NCI-H2081 (cell line): ENCODE measurements at places on chromosomes 5 and 9.

DNA sequence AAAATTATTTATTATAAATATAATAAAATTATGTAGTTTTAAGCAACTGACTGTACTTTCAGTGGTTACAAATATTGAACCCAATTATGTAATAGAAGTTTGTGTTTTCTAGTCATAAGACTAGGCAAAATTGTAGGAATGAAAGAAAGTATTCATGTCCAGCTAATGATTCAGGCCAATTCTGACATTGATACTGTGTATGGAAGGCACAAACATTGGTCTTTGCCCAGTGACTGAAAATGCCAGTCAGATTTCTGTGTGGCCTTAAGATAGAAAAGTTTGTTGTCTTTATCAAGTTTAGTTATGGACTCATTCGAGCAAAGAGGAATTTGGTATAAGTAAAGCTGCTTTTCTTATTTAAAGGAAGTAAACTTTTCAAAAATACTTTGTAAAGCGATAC is 60.3 kb downstream of the SLC12A2 start:
- DNase-seq: no peak

DNA sequence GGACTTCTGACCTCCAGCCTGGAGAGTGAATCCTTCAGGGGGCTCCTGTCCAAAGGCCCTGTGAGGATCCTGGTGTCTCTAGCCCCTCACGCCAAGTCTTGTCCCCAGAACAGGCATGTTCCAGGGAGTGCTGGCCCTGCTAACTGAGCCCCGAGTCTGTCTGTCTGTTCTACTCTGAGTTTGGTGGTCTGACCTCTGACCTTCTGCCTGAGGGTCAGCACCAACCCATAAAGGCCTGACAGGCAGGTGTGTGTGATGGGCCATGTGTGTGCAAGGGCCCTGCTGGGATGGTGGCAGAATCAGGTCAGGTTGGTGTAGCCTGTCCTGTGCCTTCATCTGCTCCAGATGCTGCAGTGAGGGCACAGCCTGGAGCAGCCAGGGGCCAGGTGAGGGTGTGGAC is 46.3 kb downstream of the PHF2 start:
- DNase-seq: no peak

GRCh38 chr9:120733190-120733589 is 18.9 kb upstream of the MEGF9 start:
- no peak for DNase-seq

DNA sequence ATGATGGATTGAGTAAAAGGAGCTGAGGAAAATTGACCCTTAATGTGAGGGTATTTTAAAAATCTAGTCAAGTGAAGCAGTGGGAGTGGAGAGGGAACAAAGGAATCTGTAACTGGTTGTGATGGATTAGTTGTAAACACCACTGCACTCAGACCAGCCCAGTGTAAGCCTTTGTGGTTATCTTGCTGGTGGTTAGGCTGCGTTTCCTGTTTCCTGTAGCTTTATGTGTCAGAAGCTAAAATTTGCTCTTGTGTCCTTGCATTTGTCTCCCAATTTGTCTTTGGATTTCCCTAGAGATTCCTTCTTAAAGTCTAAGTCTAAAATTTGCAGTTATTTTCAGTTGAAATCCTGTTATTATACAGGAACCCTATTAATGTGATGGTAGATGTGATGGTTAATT is 6.3 kb downstream of the IFNA21 start:
- DNase-seq: peak; percentile 18

DNA sequence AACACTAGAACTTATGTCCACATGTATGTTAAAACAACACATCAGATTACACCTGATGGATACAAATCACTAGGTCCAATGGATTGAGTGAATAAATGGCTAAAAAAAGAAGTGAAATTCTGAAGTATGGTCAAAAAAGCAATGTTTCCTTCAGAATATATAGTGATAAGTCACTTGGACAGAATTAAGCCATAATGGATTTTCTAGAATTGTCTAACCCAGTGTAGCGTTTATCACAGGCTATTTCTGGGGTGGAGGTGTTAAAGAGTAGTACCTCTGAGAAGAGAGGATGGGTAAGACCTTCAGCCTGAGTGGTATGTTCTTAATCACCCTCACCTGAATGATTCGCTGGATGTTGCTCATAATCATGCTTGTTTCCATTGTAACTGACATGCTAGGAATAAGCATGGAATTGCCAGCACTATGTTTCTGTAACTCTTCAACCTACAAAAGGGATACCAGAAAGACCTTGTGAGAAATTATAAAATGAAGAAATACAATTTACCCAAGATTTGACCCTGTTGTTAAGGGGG is 33.2 kb downstream of the SLC31A2 start:
- no peak for DNase-seq

GRCh38 chr5:10604975-10605374 is 41.1 kb downstream of the ANKRD33B start:
- DNase-seq: no peak

GRCh38 chr9:17315341-17315740 is 180.5 kb downstream of the CNTLN start:
- no peak for DNase-seq

- no peak for DNase-seq
These were observed 133.4 kb downstream of the SUSD1 start for GRCh38 chr9:112041536-112042243.

GRCh38 chr5:111615054-111615453 is 102.7 kb upstream of the STARD4 start:
- DNase-seq: no peak

- DNase-seq: no peak
These were observed 12.0 kb downstream of the CTNNAL1 start for GRCh38 chr9:109001275-109001676.

DNA sequence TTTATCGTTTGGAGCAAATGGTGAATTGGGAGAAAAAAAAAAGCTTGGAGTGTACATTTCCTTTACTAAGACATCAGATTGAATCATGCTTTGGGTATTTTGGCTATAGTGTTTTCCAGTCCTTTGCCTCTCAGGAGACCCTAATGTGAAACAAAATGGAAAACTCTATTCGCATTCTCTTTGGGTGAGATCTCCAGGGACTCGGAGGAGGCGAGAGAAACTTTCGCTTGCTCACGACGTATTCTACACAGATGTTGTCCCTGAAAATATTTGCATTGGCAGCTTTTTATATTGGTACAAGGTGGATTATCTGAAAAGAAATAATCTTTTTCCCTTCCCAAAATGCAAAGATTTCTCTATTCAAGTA is 1240.1 kb upstream of the WWC1 start:
- DNase-seq: no peak

DNA sequence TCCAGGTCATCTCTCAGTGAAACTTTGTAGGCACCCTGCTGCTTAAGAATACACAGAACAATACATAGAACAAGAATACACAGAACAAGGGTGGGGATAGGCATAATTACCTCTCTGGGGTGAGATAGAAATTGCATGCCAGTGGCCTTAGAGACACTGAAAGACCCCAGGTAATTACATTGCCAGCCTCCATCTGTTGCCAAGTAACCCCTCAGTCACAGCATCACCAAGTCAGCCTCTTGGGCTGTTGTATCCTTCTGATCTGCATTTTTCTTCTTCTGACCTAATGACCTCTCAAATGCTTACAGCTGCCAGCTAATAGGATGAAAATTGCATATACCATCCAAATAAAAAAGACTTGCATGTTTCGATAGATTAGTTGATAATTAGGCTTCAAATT is 167.7 kb downstream of the GRIA1 start:
- no peak for DNase-seq

DNA sequence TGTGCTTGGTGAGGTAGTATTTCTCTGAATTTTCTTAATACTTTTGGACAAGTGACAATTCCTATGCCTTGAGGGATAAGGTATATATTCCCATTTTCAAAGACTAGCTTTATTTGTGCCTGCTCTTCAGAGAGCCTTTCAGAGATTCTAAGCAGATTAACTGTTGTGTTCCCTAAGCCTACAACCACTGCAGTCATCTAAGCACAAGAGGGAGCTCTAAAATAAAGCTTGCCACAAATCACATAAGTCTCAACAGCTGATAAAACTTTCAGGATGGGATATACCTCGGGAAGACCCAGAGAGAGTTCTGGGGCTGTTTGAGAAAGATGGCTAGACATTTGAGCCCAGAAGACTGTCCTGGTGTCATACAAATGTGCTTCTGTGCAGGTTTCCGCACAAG is 157.3 kb downstream of the CYLC2 start:
- DNase-seq: no peak

- DNase-seq: no peak
These were observed 44.0 kb downstream of the IRF1 start for GRCh38 chr5:132446621-132447020.

- DNase-seq: no peak
These were observed 25.1 kb downstream of the TBC1D2 start for GRCh38 chr9:98230304-98230703.

GRCh38 chr5:122179701-122180100 is 50.4 kb downstream of the ZNF474 start:
- no peak for DNase-seq

DNA sequence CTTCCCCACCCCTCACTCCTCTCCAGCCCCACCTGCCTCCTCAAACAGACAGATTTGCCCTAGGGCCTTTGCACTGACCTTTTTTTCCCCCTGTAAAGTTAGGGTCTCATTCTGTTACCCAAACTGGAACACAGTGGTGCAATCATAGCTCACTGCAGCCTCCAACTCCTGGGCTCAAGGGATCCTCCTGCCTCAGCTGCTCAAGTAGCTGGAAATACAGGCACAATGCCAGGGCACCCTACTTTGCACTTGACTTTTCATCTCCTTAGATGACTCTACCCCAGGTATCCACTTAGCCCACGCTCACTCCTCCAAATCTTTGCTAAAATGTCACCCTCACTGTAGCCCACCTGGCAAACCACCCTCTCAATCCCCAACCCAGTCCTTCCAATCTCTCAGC is 2.2 kb downstream of the DYNC2I2 start:
- DNase-seq: no peak

DNA sequence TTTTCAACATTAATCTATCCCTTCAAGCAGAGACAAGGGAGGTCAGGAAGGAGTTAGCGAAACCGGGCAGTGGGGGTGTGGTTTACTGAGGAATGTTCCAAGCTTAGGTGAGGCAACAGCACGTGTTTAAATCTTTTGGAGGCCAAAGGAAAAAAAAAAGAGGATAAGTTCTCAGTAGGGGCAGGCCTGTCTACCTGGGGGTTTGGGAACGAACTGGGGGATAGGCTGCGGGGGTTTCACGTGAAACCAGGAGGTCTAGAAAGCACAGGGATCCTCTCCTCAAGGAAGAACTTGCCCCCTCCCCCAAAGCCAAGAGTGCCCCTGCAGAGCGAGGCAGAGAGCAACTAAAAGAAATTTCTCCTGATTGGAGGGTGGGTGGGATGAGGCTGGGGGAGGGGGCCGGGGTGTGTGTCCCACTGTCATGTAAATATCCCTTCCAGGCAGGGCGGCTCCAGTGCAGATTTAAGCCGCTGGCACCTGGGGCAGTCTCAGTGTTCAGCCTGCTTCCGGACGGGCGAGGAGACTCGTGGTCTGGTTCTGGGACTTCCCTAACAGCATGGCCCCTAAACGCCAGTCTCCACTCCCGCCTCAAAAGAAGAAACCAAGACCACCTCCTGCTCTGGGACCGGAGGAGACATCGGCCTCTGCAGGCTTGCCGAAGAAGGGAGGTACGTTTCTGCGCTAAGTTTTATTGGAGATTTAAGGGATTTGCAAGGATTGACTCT is 5.5 kb upstream of the SET start:
- DNase-seq: peak; percentile 36

GRCh38 chr5:78661691-78662090 is 13.1 kb upstream of the LHFPL2 start:
- DNase-seq: no peak

- no peak for DNase-seq
These were observed 166.1 kb downstream of the EDIL3 start for GRCh38 chr5:84218546-84218945.

- peak; percentile 52 for DNase-seq
These were observed 104.3 kb downstream of the NFIB start for GRCh38 chr9:14209399-14210345.

DNA sequence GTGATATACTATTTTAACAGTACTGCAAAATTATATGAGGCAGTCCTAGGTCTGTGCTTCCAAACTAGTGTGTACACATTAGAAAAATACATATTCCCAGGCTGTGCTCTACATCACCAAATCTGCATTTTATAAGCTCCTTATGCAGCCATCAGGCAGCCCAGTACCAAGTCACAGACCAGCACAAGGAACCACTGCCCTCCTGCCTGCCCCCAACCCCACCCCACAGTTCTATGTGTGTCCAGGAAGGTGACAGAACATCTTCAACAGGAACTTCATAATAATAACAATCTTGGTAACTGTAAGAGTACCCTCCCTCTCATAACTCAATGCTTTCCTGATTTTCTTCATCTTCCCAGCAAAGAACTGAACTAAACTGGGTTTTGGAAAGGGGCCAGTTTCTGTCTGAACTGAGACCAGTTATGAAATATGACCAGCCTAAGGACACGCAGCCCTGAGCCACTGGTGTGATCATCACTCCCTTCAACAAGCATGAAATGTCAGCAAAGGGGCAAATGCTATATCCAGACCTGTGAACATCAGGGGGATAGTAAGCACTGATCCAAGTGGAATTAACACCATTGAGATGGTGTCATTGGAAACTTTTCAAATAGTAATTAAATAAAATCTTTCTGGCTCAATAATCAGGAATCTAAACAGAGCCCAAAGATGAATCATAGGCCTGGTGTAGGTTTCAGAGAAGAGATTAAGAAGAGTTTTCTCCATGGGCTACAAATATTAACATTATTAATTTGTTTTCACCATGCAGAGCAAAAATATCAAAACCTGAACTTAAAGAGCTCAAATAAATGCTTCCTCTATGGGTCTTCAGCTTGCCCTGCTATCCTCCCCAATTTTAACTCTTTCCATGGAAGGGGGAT is 82.1 kb downstream of the DPYSL3 start:
- no peak for DNase-seq
